ENCODE measurements at places on chromosomes 16 and 17.

DNA sequence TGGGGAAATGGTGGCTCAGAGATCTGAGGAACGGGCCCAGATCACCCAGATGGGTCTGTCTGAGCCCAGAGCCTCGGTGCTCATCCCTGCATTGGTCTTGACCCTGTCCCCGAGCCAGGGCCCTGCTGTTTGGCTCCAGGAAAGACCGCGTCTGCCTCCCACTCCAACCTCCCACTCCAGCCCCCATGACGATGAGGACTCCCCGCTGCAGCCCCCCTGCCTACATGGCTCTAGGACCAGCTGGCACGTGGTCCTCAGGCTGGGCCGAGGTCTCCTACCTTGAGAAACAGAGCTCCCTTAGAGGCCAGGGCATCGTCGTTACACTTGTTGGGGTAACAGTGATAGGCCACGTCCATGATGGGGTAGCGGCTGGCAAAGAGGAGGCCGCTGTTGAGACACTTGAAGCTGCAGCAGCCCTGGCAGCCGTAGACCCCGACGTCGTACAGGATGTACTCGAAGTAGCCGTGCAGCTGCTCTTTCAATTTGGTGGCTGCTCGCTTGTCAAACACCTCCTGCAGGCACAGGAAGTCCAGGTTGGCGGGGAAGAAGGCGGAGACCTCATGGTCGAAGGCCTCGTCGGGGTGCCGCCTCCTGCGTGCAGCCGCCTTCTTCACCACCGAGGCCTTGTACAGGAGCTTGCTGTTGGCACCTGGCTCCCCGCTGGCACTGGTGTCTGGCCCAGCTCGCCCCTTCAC lies 59.9 kb downstream of the PRMT7 start:
- no peak for DNase-seq

GRCh38 chr17:2980211-2980903 lies 83.0 kb downstream of the OR1D5 start:
- DNase-seq, result no peak

DNA sequence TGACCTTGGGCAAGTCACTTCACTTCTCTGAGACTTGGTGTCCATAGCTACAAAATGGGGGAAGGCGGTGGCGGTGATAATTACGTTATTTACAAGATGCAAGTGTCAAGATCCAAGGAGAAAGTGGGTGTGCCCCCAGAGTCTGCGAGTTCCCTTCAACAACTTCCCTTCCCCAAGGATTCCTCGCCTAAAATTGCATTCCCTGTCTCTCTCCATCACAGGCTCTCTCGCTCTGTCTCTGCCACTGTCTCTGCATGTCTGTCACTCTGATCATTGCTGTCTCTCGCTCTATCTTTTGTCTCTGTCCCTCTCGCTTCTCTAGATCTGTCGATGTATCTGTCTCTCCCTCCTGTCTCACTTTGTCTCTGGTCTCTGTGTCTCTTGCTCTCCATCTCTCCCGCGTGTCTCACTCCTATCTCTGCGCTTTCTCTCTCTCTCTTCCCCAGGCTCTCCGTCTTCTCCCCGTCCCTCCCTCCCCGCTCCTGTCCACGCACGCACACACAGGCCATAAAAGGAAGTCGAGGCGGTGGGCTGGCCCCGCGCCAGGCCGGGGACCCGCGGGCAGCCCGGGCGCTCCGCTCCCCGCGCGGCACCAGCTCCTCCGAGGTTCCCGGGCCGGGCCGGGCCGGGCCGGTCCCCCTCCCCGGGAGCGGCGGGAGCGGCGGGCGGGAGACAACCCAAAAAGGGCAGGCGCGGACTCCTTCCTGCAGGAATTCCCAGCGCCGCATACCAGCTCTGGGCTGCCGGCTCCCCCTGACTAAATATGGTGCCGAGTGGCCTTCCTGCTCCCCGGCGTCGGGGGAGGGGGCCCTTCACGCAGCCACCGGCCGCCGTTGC lies 1.1 kb upstream of the MYH11 start:
- DNase-seq, result no peak

DNA sequence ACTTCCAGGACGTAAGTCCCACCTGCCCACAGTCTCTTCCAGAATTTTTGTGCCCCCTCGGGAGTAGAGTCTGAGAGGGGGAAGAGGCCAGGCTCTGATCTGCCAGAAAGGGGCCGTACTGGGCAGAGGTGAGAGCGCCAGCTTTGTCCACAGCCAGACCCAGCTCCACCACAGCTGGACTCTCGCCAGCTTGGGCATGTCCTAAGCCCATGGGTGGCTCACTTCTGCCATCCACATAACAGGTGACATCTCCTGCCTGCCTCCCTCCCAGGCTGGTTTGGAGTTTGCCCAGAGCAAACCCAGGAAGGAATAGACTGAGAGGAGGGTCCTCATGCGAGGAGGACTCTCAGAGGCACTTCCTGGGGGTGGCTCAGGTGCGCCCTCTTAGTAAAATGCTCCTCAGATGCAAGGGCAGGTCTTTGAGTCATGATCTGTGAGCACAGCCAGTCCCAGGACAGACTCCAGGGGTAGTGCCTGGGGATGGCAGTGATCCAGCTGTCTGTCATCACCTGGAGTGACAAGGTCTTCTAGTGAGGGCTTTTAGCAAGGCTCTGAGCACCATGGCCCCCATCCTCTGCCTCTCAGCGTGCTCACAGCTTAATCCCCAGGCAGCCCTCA lies 89.2 kb downstream of the AMFR start:
- DNase-seq, result no peak

DNA sequence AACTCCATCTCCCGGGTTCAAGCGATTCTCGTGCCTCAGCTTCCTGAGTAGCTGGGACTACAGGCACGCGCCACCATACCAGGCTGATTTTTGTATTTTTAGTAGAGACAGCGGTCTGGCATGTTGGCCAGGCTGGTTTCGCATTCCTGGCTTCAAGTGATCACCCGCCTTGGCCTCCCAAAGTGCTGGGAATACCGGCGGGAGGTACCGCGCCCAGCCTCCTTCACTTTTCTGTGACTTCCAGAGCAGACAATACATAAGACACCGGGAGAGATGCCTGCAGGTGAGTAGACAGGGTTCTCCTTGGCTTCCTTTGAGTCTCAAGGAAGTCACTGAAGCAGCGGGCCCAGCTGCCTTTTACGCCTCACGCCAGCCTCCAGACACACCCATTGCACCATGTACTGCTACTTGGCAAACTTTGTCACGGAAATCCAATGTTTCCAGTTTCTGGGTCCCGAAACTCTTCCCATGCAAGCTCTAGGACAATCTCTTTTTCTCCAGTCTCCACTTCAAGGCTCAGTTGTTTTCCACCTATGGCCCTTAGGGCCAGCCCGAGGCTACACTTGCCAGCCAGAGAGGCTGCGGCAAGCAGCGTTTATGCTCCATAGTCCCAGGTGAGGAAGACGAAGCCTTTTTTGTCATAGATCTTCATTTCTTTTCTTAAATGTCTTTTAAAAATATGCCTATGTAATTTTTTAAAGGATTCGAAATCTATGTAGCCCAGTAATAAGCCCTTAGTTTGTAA lies 886 bp upstream of the OR1F1 start:
- DNase-seq, result no peak

GRCh38 chr16:3997231-3997841 lies 116.8 kb upstream of the CREBBP start:
- DNase-seq, result no peak

GRCh38 chr17:79624718-79625478 lies 14.0 kb upstream of the RBFOX3 start:
- no peak for DNase-seq

DNA sequence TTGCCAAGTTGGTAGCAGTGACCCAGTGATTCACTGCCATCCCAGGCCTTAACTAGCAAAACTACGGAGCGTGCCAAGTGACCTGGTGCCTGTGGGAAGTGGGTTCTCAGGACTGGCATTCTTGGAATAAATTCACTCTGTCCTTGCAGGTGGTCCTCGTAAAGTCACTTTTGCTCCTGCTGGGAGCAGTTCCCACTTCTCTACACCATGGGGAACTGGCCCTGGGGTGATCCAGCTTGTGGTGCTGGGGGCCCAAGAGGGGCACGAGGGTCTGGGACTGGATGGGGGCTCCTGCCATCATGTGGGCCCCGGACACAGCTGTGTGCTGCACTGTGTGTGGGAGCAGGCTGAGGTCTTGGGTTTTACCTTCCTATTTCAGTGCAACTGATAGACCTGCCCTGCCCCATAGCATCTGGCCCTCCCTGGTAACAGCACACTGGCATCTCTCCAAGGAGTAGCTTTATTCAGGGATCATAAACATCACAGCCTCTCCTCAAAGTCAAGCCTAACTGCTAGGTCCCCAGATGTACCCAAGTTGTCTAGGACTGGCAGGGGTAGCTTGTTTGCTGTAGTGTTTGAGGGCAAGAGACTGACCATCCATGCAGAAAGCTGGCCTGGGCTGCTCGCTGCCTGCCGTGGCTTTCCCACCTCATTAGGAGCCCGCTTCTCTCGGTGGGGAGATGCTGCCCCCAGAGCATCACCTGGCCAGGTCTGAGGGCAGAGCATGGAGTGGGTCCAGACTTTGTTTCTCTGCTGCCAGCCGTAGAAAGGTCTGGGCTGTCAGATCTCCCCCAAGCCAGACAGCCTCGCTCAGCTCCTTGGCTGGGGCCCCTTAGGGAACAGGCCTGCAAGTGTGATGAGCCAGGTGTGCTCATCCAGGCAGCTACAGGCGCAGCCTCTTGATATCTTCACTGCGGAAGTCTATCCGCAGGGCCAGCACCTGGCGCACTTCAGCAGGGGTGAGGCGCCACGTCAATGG lies 26.0 kb downstream of the FCSK start:
- no peak for DNase-seq

- DNase-seq, result no peak
Observed at GRCh38 chr17:4142107-4142900, 526 bp downstream of the ZZEF1 start.

- no peak for DNase-seq
Observed at GRCh38 chr17:1440921-1441320, 15.1 kb downstream of the CRK start.

GRCh38 chr16:47139561-47140185 lies 4.1 kb downstream of the NETO2 start:
- DNase-seq, result no peak

GRCh38 chr17:17900615-17901520 lies 64.1 kb upstream of the SREBF1 start:
- DNase-seq, result peak; percentile 61

DNA sequence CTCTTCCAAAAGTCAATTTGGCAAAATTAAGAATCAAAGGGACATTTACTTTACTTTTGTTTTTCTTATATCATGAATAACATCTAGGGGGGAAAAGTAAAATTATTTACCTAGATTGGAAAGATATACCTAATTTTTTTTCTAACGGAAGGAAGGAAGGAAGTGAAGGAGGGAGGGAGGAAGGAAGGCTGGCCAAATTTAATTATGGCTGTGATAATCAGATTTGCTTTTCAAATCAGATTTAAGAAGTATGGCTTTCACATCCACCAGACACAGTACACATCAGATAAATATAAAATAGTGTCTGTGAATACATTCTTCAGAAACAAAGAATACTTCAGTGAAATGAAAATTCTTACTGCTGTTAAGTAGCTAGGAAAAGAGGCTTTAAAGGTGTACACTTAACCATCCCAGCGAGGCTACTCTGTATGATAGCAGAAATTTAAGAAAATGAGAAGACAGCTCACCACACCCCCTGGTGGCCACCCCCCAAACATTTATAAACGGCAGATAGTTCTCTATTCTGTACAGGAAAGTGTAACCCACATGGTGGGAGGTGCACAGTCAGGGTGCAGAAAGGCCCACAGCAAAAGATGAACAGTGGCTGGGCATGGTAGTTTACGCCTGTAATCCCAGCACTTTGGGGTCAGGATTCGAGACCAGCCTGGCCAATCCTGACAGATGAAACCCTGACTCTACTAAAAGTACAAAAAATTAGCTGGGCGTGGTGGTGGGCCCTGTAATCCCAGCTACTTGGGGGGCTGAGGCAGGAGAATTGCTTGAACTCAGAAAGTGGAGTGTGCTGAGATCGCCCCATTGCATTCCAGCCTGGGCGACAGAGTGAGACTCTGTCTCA lies 150.8 kb downstream of the SSH2 start:
- DNase-seq, result peak; percentile 84

DNA sequence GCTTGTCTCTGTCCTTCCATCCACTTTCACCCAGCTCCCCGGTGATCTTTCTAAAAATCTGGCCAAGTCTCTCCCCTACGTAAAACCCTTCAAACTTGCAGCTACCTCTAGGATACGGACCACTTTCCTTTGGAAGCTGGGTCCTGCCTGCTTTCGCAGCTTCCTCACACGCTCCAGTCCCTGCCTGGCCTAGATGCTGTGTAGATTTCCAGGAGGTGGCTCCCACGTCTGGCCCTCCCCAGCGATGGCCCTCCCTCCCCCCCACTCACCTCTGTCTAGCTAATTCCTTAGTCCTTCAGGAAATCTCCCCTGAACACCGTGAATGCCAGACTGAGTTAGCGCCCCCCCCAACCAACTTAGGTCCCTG lies 579 bp upstream of the LRRC59 start:
- DNase-seq, result no peak

- no peak for DNase-seq
Observed at GRCh38 chr17:66663041-66663606, 171.8 kb upstream of the CACNG5 start.

GRCh38 chr16:78094998-78095397 lies 4.5 kb upstream of the WWOX start:
- no peak for DNase-seq

DNA sequence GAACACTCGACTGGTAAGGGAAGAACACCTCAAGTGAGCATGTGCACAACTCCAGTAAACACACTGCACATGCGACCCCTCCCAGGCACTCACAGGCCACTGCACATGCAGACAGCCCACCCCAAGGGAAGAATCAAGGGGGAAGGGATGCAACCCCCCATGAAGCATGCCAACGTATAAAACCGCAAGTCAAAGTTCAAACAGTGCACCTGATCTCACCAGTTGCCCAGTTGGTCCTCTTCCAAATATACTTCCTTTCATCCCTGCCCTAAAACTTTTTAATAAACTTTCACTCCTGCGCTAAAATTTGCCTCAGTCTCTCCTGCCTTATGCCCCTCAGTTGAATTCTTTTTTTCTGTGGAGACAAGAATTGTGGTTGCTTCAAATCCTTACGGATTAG lies 51.0 kb upstream of the TOM1L1 start:
- no peak for DNase-seq

GRCh38 chr17:15263206-15263579 lies 1.9 kb downstream of the PMP22 start:
- DNase-seq, result no peak

- DNase-seq, result no peak
Observed at GRCh38 chr17:38544839-38545209, 60.9 kb downstream of the SRCIN1 start.

DNA sequence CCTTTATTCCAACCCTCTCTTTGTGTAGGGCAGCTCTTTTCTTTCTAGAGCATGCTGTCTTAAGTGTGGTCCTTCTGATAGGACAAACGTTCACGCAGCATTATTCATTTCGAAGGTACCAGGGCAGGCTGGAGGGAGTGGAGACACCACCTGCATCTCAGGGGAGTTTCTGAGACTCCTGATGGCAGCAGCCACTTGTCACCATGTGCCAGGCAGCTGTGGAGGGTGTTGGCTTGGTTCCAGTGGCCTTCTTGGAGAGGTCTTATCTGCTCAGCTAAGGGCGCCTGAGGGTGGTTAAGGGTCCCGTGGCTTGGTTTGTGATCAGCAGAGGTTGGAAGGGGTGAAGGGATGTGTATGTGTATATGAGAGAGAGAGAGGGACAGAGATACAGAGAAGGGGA lies 257.1 kb upstream of the EEF2KMT start:
- DNase-seq, result no peak

GRCh38 chr17:29433541-29433940 lies 43.4 kb downstream of the TAOK1 start:
- DNase-seq, result no peak

- no peak for DNase-seq
Observed at GRCh38 chr17:75594499-75595283, 7.1 kb downstream of the MYO15B start.
